PC-3 (cell line): ENCODE measurements at places on chromosomes 6 and 20. TPM values are rescaled to one million over a fixed set of nuclear protein-coding genes. Genes with fewer than 3 reads are reported as not detected.

The NDUFAF5 gene
- total RNA-seq, result 23.3 and 29.0 TPM in 2 replicates

The TRIM38 gene
- total RNA-seq, result 5.6 and 6.4 TPM in 2 replicates

GRCh38 chr6:14711056-14711703, 534.7 kb upstream of the JARID2 start:
- DNase-seq, result peak; percentile 85
- H3K4me3 ChIP-seq, result no peak overlapping the region
- no peaks in the 10 kb centered on the region for H3K27me3 ChIP-seq
- H3K27ac ChIP-seq, result peak overlapping the region; percentile 92

- H3K4me1 ChIP-seq, result peaks cover 15% of the 10 kb centered on the region; the same call in 1 of the 2 replicates
- H3K27me3 ChIP-seq, result no peaks in the 10 kb centered on the region
- no peak overlapping the region for H3K27ac ChIP-seq
- no peak overlapping the region for H3K4me3 ChIP-seq
Observed at GRCh38 chr6:42963855-42964605, 3.5 kb downstream of the GNMT start.

DNA sequence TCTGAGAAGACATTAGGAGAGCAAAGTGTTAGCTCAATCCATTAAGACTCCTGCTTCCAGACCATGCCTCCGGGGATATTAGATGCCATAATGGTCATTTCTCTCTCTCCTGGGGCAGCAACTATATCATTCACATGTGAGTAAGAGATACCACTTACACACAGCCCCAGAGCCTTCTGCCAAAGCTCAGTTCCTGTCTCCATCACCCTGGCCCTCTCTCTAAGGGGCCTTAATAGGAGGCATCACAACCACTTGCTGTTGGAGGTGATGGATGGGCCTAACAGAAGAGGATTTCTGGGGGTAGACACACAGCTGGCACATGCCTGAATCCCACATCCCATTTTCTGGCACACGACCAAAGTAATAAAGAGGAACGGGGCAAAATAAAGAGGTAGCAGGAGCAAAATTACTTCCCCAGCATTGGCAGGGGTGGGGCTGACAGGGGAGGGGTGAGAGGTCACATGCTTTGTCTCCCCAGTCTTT, 34.0 kb upstream of the VSTM2L start:
- H3K4me3 ChIP-seq, result no peak overlapping the region
- no peaks in the 10 kb centered on the region for H3K27me3 ChIP-seq

The BMP6 gene
- 0.15 and 1.3 TPM in 2 replicates for total RNA-seq

The STAU1 gene
- total RNA-seq, result 87.8 and 111 TPM in 2 replicates

DNA sequence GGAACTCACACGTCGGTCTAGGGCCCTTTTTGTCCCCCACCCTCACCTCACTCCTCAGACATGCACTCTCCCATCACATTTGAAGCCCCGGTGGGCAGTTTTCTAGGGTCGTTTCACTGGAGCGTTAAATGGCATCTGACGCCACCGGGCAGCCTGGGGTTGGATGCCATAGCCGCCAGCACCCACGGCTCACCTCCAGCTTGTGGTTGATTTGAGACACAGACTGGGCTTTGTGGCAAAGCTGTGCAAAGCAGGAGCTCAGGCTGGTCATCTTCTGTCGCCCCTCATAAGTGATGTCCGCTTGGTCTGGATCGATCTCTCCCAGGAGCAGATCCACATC, 530 bp downstream of the GOPC start:
- H3K4me1 ChIP-seq, result peaks cover 21% of the 10 kb centered on the region; the same call in 1 of the 2 replicates
- no peak for DNase-seq
- H3K27me3 ChIP-seq, result no peaks in the 10 kb centered on the region
- H3K4me3 ChIP-seq, result peak overlapping the region; percentile 93

DNA sequence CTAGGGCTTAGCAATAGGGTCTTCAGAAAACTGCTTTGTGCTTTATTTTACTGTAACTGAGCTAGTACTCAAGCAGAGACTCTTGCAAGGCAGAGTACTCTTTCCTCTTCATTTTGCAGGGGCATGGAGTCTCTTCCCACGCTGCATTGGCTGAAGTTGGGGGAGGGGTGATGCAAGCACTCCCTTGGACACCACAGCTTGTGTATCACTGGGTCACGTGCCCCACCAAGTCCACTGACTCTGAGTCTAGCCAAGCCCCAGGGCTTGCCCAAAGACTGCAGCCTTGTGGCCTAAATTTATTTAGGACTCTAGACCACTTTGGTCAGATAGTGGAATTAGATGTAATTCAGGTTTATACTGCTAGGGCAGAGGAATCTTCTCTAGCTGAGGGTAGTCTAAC, 1075.0 kb upstream of the ADGRB3 start:
- no peak overlapping the region for H3K4me3 ChIP-seq
- no peaks in the 10 kb centered on the region for H3K4me1 ChIP-seq
- H3K27ac ChIP-seq, result no peak overlapping the region

DNA sequence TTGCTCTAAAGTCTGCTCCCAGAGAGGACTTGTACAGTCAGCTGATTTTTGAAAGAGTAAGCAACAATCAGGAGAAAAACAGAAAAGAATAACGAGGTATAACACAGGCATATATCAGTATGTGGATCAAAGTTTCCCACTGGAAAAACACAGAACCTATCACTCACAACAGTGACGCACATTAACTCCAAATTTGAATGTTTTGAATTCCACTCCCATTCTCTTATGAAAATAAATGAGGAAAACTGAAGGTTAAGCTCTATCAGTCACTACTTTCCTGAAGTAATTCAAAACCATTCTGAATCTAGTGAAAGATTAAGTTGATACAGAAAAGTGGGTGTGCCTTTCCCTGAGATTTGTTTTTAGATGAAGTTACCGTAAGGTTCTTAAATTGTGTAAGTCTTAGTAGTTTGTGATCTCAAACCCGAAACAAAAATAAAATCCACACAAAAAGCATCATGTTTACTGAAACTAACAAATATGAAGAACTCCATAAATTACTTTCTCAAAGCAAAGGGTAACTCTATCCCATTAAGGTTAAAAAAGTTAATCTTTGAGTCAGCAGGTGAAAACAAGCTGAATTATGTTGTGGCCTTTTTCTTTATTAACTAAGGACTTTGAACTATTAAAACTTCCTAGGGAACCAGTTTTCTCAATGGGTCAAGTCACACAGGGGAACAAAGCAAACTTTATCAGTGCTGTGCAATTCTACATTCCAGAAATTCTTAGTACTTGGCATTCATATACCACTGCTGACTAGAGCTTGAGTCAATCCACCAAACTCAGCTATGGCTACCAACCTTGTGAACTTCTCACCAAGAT, 115.7 kb downstream of the OGFRL1 start:
- H3K36me3 ChIP-seq, result 0 out of 2 replicates have a peak, but pooled peaks cover under 1% of the 10 kb centered on the region
- DNase-seq, result peak; percentile 86
- H3K4me3 ChIP-seq, result peak overlapping the region; percentile 34
- peaks cover 63% of the 10 kb centered on the region for H3K4me1 ChIP-seq
- H3K27ac ChIP-seq, result peak overlapping the region; percentile 93
- H3K27me3 ChIP-seq, result no peaks in the 10 kb centered on the region

DNA sequence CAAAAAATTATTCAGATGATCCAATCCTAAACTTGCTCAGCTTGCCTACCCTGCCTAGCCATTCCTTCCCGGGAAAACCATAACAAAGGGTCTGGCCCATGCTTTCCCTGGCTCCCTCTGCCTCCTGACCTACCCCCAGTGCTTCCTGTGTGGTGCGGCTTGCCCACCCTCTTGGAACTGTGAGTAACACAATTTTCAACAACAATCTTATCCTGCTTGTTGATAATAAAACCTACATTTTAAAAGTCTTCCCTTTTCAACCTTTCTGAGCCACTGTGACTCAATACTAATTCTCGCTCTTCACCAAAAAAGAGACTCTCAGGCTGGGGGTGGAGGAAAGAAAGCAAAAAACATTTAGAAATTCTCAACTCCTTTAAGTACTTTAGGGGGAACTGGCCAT, 18.0 kb downstream of the EXOC2 start:
- no peak for DNase-seq
- H3K4me1 ChIP-seq, result no peaks in the 10 kb centered on the region
- no peaks in the 10 kb centered on the region for H3K36me3 ChIP-seq
- no peak overlapping the region for H3K27ac ChIP-seq
- no peaks in the 10 kb centered on the region for H3K27me3 ChIP-seq

The CCM2L gene
- total RNA-seq, result not detected in 2 replicates

- H3K27me3 ChIP-seq, result no peaks in the 10 kb centered on the region
- no peak for DNase-seq
- H3K27ac ChIP-seq, result no peak overlapping the region
- no peaks in the 10 kb centered on the region for H3K36me3 ChIP-seq
Observed at GRCh38 chr20:5140195-5140594, 13.4 kb downstream of the CDS2 start.

DNA sequence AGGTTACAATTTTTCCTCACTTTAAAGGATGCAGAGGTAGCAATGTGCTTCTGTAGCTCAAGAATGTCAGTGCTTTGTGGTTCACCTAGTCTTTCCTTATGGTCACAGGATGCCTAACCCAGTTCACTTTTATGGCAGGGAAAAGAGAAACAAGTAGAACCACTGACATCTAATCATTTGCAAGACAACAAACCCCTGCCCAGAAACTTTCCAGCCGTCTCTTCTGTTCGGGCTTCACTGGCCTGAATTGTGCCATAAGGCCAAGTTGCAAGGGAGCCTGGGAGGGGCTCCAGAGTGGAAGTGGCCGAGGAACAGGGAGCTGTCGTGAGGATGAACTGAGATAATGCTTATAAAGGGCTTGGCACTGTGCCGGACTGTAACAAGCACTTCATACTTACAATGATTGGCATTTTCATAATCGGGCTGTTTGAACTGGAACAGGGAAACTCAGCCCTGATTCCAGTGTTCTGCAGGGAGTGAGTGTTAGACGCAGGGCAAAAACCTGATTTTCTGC, 212.6 kb downstream of the BCAS1 start:
- H3K27me3 ChIP-seq, result no peaks in the 10 kb centered on the region
- H3K4me1 ChIP-seq, result no peaks in the 10 kb centered on the region
- H3K4me3 ChIP-seq, result no peak overlapping the region
- H3K27ac ChIP-seq, result no peak overlapping the region
- DNase-seq, result no peak

The NRSN1 gene
- not detected in 2 replicates for total RNA-seq

The DLK2 gene
- 1.4 and 4.4 TPM in 2 replicates for total RNA-seq

DNA sequence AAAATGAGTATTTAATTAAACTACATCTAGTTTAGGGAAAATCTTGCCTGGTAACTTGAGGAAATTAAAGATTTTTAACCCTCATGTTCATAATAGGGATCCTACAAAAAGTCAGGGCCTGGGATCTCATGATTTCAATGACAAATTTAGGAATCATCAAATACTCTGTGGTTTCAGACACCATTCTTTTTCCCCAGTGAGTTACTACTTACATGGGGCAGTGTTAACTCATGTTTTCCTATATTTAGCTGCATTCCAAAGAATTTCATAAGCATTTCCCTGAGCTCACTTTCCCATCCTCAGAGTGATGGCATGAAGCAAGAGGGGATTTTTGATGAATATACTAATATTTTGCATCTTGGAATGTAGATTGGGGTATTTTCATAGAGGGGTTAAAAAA, 321.7 kb downstream of the CENPW start:
- H3K36me3 ChIP-seq, result no peaks in the 10 kb centered on the region
- no peak overlapping the region for H3K4me3 ChIP-seq
- DNase-seq, result no peak
- H3K27ac ChIP-seq, result no peak overlapping the region
- H3K27me3 ChIP-seq, result no peaks in the 10 kb centered on the region
- H3K4me1 ChIP-seq, result no peaks in the 10 kb centered on the region

DNA sequence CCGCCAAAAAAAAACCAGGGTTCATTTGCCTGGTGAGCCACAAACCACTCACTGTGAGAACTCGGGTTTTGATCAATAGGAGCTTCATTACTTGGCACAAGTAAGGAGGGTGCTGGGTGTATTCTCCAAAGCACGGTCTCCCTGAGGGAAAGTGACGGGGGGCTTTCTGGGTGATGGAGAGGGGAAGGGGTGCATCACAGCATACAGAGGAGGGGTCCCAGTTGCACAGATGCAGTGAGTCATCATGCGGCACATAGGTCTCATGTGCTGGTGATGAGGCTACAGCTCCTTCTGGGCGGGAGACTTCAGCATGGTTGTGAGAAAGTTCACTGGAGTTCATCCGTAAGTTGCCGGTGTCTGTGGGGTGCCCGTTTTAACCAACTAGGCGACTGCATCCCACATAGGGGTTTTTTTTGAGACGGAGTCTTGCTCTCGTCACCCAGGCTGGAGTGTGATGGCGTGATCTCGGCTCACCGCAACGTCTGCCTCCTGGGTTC, 36.2 kb downstream of the SUN5 start:
- peaks cover 55% of the 10 kb centered on the region for H3K27me3 ChIP-seq
- H3K27ac ChIP-seq, result no peak overlapping the region
- H3K36me3 ChIP-seq, result no peaks in the 10 kb centered on the region

- H3K27ac ChIP-seq, result no peak overlapping the region
- H3K4me1 ChIP-seq, result peaks cover 5% of the 10 kb centered on the region; the same call in 1 of the 2 replicates
- no peaks in the 10 kb centered on the region for H3K27me3 ChIP-seq
- DNase-seq, result no peak
- no peaks in the 10 kb centered on the region for H3K36me3 ChIP-seq
Observed at GRCh38 chr6:11989386-11989785, 22.7 kb upstream of the HIVEP1 start.

- H3K4me3 ChIP-seq, result peak overlapping the region; percentile 70
- peak; percentile 10 for DNase-seq
- H3K4me1 ChIP-seq, result no peaks in the 10 kb centered on the region; the same call in 1 of the 2 replicates
- peaks cover 90% of the 10 kb centered on the region for H3K27me3 ChIP-seq
- no peak overlapping the region for H3K27ac ChIP-seq
Observed at GRCh38 chr6:98833307-98834059, 891 bp upstream of the POU3F2 start.

The MRPL2 gene
- total RNA-seq, result 59.8 and 63.9 TPM in 2 replicates

GRCh38 chr6:1417718-1418117, 28.3 kb downstream of the FOXF2 start:
- H3K4me1 ChIP-seq, result no peaks in the 10 kb centered on the region
- peaks cover 41% of the 10 kb centered on the region for H3K27me3 ChIP-seq
- H3K36me3 ChIP-seq, result no peaks in the 10 kb centered on the region
- H3K27ac ChIP-seq, result no peak overlapping the region
- DNase-seq, result no peak

GRCh38 chr6:141134723-141135122, 998.0 kb upstream of the GJE1 start:
- H3K27ac ChIP-seq, result no peak overlapping the region
- no peak for DNase-seq

DNA sequence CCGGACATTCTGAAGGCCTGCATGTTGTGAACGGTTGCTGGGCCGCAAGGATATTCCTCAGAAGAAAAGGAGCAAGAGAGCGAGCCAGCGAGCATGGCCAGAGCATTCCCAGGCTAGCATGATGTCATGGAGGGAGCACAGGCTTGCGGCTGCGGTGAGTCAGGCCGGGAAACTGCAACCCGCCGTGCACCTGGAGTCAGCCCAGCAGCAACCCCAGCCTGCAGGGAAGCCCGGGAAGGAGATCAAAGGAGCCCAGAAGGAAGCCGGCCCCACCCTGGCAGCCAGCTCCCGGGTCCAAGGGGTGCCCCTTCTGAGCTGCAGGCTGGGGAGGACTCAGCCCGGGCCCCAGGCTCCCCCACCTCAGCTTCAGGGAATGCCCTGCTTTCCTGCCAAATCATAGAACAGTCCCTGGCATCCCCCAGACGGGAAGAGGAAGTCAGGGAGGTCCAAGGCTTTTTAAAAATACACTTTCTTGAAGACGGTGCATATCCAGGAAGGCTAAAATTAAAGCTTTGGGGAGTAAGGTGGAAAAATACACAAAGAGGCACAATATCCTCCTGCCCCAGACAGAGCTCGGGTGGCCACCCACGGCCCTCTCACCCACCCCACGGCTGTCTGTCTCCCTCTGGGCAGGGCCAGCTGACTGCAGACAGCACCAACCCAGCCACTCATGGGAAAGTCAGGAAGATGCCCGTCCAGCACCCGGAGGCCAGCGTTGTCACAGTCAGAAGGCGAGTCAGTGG, 53.7 kb downstream of the BMP7 start:
- peak overlapping the region; percentile 56; the same call in 1 of the 2 replicates for H3K4me3 ChIP-seq
- DNase-seq, result peak; percentile 93
- no peaks in the 10 kb centered on the region for H3K27me3 ChIP-seq
- H3K36me3 ChIP-seq, result no peaks in the 10 kb centered on the region
- H3K27ac ChIP-seq, result peak overlapping the region; percentile 28; the same call in 1 of the 2 replicates
- H3K4me1 ChIP-seq, result peaks cover 12% of the 10 kb centered on the region

The GSTA2 gene
- not detected in 2 replicates for total RNA-seq
